ENCODE measurements at places on chromosomes 1 and 21.

DNA sequence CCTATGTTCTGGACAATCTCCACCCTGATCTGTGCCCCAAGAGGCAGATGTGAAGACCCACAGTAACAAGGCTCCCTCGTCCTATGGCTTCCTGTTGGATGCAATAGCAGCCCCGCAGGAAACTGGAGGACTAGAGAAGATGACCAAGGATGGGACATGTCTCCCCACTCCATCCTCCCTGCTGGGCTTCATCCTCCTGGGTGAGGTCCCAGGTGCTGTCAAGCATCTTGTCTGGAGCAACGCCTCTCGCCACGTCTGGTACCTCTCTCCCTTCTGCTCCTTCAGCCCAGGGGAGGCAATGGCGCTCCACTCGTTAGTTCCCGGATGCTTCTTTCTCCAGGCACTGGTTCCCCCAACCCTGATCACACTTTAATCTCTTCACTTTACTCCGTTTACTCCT lies 11.1 kb downstream of the HSF2BP start:
- no peak for DNase-seq

- no peak for DNase-seq
Measured at GRCh38 chr1:212477680-212478466, 45.2 kb downstream of the NENF start.

DNA sequence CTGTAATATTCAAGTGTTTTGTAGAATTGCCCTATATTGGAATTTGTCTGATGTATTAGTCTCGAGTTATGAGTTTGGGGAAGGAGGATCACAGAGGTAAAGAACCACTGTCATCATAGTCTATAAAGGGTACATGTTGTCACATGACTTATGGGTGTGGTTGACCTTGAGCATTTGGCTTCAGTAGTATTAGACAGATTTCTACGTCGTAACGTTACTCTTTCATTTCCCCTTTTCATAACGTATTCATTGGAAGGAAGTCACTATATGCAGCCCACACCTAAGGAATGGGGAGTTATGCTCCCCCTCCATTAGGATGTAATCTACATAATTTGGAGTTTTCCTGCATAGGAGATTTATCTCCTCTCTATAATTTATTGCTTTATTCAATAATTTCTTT lies 110.1 kb upstream of the VAV3 start:
- DNase-seq, result no peak

DNA sequence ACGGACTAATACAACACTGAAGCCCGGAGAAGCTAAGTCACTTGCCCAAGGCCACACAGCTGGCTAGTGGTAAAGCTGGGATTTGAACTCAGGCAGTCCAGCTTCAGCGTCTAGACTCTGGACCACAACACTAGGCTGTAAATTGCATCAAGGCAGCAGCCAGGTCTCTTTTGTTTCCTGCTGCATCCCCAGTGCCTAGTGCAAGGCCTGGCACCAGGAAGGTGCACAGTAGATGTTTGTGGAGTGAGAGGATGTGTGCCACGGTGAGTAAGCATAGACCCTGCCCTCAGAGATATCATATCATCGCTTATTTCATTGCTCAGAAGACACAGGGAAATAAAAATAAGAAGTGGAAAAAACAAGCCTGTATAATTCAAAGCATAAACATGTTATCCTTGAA lies 40.9 kb downstream of the IGSF21 start:
- DNase-seq, result no peak

- peak; percentile 55 for DNase-seq
Measured at GRCh38 chr1:231106347-231106746, 55.5 kb upstream of the TRIM67 start.

DNA sequence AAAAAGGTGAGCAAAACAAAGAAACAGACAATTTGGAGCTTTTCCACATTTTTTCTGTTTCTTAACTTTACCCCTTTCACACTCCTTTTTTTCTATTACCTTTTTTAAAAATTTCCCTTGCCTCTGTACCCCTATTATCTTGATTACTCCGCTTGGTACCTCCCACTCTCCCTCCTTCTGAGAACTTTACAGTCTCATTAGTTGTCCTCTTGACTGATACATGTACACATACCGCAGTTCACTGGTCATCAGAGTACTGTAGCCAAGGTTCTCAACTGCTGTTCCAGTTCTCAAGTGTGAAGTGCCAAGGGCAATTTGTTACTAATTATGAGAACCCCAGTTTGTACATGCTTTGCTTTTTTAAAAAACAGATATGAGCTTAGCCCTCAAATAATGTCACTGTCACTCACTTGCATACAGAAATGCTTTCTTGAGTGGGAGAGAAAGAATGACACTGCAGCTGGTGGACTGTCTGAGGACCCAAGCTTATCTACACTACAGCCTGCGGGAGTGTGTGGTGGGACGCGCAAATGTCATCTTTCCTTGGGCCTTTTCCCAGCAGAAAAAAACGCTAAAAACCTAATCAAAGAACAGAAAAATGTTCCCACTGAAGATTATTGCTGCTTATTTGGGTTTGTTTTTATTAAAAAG lies 160.8 kb downstream of the DISP1 start:
- DNase-seq, result no peak

- no peak for DNase-seq
Measured at GRCh38 chr1:38118976-38119375, 72.4 kb upstream of the POU3F1 start.

DNA sequence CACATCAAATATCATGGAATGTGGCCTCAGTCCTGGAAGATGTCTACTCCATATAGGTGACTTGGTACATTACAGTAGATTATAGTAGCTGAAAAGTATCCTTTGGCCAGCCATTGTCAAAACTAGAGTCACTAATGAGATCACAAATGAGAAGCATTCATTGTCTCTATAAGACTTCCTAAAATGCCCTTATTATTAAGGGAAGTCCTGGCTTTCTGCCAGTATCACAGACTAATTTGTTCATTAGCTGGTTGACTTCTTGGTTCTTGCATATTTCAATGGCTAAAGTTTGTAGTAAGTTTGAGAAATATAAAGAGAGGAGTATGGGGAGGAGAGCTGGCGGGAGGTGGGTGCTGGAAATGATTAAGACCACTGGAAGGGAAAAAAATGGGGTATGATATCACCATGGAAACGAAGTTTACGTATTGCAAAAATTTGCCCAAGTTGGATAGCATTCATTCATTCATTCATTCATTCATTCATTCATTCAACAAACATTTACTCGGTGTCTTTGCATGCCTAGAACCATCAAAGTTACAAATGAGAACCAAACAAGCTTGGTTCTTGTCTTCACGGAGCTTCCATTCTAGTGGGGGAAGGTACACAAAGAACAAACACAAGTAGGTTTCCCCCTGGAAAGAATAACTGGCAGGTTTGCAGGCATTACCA lies 11.7 kb upstream of the B3GALNT2 start:
- no peak for DNase-seq

GRCh38 chr1:34907487-34908090 lies 21.9 kb downstream of the DLGAP3 start:
- DNase-seq, result peak; percentile 4

DNA sequence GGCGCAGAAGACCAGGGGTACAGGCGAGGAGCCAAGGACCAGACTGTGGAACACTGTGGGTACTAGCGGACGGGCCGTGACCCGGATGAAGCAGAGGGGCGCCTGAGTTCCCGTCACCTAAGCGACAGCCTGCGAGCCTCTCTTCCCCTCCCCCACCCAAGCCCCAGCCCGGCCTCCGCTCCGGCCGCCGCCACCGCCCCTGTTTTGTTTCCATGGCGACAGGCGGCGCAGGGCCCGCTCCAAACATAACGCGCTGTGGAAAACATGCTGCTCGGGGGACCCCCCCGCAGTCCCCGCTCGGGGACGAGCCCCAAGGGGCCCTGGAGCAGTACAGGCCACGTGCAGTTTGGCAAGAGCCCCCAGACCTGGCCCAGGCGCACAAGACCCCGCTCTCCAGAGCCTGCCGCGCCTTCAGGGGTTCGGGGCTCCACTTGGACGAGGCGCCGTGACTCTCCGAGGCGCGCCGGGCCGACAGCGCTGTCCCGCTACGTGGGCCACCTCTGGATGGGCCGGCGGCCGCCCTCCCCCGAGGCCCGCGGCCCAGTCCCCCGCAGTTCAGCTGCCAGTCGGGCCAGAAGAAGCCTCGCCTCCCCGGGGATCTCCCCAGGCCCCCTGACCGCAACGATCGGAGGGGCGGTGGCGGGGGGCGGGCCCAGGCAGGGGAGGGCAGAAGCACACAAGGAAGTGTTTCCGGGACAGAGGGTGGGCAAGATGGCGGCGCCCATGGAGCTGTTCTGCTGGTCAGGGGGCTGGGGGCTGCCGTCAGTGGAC lies at the start of gene MTX1:
Gene MTX1 (plus strand): TSS at position 155 of the 771 bp plus-strand sequence. CDS start 110 bp downstream, at position 265.
- peak; percentile 80 for DNase-seq

DNA sequence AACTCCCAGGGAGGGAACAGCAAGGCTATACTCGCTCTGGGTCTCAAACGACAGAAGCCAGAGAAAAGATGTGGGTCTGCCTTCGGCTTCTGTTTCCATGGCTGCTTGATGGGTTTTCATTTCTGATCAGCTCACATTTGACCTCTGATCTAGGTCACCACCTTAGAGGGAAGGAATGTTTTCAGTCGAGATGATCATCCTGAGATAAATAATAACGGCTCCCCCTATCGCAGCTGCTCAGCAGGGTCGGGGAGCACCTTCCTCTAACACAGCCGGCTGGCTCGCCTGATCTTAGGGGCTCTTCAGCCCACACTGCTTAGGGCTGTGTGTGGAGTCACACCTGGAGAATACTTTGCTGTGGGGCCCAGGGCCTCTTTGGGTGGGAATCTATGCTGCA lies 53.1 kb upstream of the ZNF648 start:
- DNase-seq, result no peak

DNA sequence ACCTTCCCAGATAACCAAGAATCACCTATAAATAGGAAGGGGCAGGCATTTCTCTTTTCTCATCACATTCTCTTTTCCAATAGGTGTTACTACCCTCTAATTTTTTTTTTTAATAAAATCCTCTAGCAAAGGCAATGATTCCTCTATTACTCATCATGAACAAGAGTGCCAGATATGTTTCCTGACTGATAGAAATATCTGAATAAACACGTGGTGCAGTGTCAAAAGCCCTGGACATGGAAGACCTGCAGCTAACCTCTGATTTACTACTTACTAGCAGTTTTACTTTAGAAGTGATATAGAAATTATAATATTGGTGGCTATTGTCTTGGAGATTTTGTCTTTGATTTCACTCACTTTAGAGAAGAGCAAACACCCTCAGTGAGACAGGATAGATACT lies 194.6 kb upstream of the SAMSN1 start:
- DNase-seq, result no peak

Measured in dermis microvascular lymphatic vessel endothelial cell (primary cell).